Myocyte (in vitro differentiated cells): ENCODE measurements at places on chromosomes 4 and X.

GRCh38 chrX:1397441-1398270 is 5.7 kb upstream of the SLC25A6 start:
- DNase-seq: no peak

DNA sequence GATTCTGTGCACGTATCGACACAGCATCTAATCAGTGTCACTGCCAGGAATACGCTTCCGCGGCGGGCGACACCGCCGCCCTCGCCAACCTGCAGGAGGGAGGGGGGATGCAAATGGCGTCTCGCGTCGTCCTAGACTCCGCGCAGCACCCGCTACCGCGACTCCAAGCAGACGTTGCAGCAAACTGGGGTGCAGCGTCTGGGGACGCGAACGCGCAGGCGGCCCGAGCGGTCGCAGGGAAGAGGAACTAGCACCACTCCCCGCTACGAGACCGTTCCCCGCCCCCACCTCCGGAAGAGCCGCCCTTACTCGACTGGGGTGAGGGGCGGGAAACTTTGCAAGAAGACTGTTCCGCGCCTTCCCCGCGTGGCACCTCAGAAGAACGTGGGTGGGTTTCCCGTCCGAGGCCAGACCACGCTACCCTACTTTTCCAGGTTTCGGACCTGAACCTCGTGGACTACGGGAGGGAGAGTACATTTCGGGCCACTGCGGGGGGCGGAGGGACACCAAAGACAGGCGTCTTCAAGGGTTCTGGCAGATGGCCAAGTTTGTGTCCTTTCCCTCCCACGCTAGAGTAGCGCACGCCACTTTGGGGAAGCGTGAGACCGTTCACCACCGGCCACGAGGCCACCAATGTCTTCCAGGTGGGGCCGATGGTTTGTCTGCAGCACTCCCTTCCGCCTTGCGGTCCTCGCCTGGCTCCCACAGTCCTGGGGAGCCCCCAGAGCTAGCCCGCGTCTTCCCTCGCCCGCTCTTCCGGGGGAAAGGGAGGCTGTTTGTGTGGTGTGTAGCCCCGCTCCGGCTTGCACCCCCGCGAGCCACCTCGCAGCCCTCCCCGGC is 78.0 kb upstream of the BCOR start:
- DNase-seq: peak; percentile 76

DNA sequence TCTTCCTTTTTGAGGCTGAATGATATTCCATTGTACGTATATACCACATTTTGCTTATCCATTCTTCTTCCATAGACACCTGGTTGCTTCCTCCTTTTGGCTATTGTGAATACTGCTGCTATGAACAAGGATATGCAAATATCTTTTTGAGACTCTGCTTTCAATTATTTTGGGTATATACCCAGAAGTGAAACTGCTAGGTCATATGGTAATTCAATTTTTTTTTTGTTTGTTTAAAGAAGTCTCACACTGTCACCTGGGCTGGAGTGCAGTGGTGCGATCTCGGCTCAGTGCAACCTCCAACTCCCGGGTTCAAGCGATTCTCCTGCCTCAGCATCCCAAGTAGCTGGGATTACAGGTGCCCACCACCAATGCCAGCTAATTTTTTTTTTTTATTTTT is 75.3 kb downstream of the METTL14 start:
- no peak for DNase-seq

GRCh38 chrX:7946960-7947359 is 19.7 kb upstream of the PNPLA4 start:
- DNase-seq: no peak

DNA sequence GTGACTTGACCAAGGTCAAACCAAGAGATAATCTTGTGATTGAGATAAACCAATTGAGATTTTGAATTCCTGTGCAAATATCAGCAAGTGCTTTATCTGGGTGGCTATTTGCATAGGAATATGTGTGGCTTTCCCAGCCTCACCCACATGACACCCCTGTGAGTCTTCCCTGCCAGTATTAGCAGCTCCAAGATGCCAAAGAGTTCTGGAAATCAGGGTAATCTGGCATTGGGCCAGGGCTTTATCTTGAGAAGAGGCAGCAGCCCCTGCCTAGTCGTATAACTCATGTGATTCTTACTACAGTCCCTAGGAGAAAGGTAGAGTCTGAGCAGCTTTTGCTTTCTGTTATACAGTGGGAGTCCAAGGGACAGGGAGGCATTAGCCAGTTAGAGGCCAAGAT is 87.7 kb downstream of the RLIM start:
- no peak for DNase-seq
